Vagina (tissue), 2 donors: ENCODE measurements at places on chromosomes 1 and 21.

DNA sequence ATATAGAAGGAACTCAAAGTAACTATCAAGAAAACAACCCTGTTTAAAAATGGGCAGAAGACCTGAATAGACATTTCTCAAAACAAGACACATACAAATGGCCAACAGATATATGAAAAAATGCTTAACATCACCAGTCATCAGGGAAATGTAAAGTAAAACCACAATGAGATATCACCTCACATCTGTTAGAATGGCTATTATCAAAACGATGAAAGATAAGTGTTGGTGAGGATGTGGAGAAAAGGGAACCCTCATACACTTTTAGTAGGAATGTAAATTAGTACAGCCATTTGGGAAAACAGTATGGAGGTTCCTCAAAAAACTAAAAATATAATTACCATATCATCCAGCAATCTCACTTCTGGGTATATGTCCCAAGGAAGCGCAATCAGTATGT lies 3.0 kb downstream of the CTSS start:
- no peak for DNase-seq

GRCh38 chr21:32496568-32496967 lies 84.1 kb downstream of the EVA1C start:
- no peak for DNase-seq

DNA sequence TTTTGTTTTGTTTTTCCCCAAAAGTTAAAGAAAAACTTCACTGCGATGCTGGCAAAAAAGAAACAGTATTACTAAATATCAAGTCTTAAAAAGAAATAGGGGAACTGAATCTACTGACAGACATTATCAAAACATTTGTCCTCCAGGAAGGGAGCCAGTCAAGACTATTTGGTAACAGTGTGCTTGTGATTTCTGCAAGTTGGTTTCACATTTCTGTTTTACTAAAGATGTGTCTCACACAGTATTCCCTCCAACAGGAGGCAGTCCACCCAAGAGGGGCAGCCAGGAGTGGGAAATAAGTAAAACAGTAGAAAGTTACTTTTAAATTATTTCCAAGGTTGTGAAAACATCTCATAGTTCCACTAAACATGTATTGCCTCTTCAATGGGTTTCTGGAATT lies 74.4 kb upstream of the SDC3 start:
- DNase-seq: no peak

DNA sequence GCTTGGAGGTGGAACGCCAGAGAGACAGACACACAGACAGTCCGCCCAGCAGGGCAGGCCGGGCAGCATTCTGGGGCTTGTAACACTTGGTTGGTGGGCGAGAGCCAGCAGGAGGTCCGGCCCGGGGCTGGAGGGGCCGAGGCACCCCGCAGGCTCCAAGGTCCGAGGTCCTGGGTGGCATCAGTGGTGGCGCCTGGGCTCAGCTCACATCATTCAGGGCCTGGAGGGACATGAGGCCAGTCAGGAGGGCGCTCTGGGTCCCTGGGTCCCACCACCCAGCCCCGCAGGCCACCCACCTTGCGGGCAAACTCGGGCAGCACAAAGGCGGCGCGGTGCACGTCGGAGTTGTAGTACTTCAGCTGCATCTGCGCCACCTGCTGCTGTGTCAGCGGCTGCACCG lies 5.2 kb downstream of the SRM start:
- no peak for DNase-seq

GRCh38 chr1:184788970-184789369 lies 34.3 kb upstream of the EDEM3 start:
- DNase-seq: no peak

DNA sequence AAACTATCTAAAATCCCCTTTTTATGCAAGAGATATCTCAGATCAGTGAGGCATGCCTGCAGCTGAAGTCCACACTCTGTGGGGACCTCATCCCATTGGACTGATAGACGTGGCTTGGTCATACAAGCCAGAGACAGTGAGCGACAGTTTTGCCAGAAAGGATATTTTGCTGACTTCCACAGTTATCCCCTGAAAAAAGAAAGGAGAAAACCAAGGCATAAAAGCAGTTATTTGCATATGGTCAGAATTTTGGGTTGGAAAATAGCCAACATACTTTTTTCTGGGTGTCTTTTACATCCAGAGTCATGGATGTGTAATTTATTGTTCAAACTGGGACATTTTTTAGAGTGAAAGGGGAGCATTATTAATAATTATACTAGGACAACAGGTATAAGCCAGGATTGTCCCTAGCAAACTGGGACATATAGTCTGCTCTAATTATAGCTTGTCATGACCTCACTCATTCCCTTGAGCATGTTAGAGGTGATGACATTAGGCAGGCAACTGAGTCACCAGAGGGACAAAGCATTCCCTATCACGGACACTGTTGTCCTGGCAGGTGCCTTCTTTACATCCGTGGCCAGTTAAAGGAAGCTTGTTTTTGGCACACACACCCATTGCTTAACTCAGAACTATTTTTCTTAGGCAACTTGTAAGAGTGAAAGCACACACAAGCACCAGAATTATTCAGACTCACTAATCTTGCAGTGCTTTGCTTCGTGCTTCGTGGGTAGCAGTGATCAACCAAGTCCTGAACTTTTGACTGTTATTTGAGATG lies 65.5 kb downstream of the PRRX1 start:
- DNase-seq: no peak

GRCh38 chr1:56707379-56707778 lies 62.3 kb downstream of the PRKAA2 start:
- no peak for DNase-seq

DNA sequence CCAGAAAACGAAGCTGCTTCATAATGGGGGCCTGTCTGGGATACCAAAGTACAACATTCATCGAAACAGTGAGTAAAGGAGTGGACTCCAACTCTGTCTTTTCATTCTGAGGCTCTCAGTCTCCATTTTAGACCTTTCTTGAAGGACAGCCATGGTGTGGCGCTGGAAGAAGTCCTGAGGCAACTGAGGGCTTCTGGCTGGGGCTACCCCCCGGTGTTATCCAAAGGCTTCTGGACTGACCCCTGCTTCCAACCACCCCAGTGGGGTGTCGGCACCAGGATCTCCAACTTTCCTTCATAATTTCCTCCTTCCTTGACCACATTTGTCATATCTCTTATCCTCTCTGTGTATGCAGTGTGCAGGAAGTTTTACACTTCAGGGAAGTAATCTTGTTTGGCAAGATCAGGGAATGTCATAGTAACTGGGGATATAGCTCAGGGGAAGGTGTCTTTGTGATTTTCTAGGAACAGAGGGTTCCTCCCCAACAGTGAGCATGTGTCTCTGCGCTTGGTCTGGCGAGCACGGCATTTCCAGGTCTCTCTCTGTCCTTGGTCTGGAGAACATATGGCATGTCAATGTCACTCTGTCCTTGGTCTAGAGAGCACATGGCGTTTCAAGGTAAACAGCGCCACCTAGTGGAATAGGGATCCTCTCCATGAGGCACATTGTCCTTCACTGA lies 19.4 kb upstream of the BSDC1 start:
- DNase-seq: no peak

- DNase-seq: no peak
Measured at GRCh38 chr1:59039551-59039950, 255.7 kb upstream of the JUN start.

DNA sequence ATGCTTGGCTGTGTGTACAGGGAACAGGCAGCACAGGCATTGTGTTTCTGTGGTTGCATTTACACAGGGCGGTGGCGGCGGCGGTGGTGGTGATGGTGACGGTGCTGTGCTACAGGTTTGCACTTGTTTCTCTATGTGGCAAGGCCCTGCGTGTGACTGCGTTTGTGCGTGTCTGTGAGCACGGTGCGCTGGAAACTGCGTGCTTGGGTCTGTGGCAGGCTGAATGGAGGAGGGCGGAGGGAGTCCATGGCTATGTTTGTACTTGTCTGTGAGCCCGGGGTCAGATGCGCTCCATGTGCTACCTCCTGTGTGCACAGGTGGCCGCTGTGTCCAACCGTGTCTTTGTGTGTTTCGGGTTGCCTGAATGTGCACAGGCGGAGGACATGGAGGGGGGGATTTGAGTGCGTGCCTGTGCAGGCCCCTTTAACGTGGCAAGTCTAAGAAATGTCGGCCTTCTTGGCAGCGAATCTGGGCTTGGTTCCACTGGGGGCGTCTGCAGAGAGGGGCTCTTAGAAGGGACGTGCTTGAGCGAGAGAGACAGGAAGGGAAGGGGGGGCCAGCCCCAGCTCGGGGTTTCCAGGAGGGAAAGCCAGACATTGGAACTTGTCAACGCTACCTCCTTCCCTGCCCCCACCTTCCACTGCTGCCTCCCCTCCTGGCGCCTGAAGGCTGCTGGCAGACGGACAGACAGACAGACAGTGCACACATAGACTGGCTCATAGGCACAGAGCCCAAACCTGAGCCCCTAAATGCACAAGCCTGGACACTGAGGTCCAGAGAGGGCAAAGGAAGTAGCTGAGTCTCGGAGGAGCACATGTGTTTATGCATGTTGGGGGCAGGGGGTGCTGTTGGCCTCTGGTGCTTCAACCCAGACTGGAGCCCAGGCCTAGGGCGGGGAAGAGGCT lies 32.7 kb upstream of the WASF2 start:
- DNase-seq: no peak

- no peak for DNase-seq
Measured at GRCh38 chr1:25989440-25990234, 8.2 kb downstream of the PAFAH2 start.

GRCh38 chr21:45112371-45112770 lies 38.0 kb downstream of the ADARB1 start:
- DNase-seq: no peak

DNA sequence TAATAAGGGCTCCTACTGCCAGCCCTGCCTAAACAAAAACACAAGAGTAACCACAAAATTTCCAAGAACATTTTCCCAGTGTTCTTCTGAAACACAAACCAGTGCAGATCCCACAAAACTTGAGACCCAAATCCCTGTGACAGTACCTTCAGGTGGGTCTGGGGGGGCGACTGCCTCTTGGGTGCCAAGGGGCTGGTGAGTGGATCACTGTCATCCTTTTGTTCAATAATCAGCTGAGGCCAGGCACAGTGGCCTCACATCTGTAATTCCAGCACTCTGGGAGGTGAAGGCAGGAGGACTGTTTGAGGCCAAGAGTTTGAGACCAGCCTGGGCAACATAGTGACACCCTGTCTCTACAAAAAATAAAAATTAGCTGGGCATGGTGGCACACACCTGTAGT lies 87.6 kb downstream of the GLIS1 start:
- DNase-seq: no peak

DNA sequence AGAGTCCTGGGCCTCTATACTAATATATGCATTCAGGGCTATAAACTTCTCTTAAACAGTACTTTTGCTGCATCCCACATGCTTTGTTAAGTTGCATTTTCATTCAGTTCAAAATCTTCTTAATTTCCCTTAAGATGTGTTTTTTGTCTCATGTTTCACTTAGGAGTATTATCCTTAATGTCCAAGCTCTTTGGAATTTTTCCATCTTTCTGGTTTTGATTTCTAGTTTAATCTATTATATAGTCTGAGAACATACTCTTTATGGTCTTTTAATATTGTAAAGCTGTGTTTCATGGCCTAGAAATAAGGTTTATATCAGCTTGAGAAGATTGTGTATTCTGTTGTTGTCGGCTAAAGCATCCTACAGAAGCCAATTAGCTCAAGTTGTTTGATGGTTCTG lies 1041.8 kb downstream of the PLA2G4A start:
- DNase-seq: no peak

DNA sequence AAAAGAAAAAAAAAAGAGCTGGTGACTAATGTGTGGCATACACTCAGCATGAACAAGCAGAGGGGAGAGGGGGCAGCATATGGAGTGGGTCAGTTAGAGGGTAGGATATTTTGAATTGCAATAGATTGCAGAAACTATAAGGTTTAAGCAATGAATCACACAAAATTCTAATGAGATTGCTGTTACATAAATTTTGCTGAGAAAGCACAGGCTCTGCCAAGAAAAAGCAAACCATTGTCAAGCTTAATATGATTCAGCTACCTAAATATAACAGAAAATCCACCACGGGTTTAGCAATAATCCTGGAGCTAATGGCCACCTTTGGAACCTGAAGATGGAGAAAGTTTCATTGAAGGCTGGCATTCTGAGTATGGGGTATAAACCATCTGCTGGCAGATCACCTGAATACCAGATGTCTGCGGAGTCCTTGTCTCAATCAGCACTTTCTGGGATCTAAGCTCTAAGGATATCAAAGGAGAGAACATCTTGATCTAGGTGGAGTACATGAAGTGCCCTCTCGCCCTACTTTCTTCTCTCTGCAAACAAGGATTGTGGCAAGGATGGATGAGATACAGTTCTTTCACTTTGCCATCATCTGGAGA lies 30.3 kb upstream of the ANGPTL7 start:
- DNase-seq: no peak

DNA sequence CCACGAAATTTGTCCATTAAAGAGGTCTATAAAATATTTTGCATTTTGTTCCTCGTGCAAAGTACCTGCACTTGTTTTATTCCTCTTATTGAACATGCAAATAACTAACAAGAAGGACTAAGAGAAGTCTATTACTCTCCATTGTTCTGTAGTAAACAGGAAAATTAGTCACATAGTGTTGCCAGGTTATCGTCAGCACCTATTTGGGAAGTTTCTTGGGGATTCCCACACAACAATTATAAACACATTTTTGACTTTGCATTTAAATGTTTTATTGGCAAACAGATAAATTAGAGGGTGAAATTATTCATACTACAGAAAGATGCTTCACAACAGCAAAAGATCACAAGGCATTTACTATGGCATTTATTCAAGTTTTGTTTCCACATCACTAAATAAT lies 174.5 kb downstream of the ZC3H11B start:
- no peak for DNase-seq

GRCh38 chr1:57464756-57465155 lies 40.9 kb upstream of the DAB1 start:
- no peak for DNase-seq

DNA sequence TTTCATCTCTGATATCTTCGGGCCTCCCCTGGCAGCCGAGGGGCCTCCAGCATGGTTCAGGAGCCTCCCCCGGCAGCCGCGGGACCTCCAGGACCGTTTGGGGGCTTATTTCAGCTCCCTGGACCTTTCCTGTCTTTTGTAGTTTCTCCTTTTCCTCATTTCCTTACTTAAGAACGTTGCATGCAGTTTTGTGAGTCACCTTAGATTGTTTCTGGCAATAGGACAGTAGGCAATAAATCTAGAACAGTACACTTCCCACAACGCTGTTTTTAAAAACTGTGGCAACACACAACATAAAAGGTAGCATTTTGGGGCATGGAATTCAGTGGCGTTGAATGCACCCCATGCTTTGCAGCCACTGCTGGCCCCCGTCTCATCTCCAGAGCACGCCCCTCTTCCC lies 24.4 kb downstream of the FAAP20 start:
- DNase-seq: no peak

DNA sequence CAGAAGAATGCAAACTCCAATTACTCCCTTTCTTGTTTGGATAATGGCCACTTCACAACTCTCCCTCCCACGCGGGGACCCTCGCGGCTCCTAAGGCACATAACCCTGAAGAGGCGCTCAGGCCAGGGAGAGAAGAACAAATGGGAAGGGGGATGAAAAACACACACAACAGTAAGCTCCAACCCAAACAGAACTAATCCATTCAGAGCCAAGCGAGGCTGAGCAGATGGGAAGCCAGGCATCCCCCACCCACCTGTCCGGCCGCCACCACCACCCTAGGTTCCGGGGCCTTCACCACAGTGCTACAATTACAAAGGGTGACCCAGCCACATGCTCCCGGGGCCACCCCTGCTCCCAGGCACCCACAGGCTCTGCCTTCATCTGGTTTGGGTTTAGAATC lies 101.5 kb downstream of the MRPL37 start:
- no peak for DNase-seq
